ENCODE measurements at places on chromosomes 1 and 21.

GRCh38 chr1:90204023-90204590, 209.2 kb downstream of the ZNF326 start:
- no peak for DNase-seq

DNA sequence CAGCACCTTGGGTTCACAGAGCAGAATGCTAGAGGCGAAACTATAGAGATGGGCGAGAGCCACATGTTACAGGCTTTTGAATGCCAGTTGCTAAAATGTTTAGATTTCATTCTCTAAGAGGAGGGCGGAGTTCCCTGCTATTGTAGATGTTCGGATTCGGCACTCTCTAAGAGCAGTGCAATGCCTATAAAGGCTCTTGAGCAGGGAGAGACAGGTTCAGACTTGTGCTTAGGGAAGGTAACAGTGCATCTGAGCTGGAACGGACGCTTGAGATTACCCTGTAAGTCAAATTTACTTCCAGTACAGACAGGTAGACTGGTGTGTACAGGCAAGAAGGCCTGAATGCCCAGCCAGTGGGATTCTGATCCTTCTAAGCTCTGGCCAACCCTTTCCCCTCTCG, 15.3 kb downstream of the LURAP1 start:
- no peak for DNase-seq

- DNase-seq: peak; percentile 68
Observed at GRCh38 chr1:966704-967300, 520 bp downstream of the PLEKHN1 start.

- no peak for DNase-seq
Observed at GRCh38 chr1:181135815-181136737, 47.6 kb downstream of the IER5 start.

- DNase-seq: no peak
Observed at GRCh38 chr21:42661688-42662429, 8.4 kb downstream of the PDE9A start.

DNA sequence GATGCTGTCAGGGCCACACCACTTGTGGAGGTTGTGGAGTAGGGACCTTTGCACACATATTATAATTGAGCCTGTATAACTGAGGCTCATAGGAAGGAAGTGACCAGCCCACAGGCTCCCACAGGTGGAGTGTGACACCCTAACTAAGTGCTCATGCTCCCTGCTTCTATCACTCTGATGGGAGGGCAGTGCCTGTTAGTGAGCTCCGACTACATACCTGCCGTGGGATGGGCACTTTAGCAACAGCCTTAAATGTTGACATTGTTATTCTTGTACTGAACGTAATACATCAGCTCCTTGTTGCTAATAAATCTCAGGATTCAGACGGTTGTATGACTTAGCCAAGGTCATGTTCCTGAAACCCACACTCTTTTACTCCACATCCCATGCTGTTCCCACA, 58.0 kb downstream of the BEND5 start:
- no peak for DNase-seq

GRCh38 chr1:107952989-107953388, 12.0 kb downstream of the VAV3 start:
- DNase-seq: no peak

DNA sequence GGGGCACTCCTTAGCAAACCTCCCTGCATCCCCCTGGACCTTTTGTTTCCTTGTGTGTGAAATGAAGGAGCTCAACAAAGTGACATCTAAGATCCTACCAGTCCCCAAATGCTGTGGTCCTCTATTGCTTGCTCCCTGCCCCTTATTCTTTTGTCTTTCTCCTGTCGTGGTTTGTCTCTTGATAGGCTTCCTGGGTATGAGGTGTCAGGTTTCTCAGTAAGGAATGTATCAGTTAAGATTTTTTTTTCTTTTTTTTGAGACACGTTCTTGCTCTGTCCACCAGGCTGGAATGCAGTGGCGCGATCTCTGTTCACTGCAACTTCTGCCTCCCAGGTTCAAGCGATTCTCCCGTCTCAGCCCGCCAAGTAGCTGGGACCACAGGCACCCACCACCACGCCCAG, 16.8 kb downstream of the CNIH3 start:
- no peak for DNase-seq

GRCh38 chr1:229989591-229990248, 77.3 kb upstream of the GALNT2 start:
- no peak for DNase-seq

- no peak for DNase-seq
Observed at GRCh38 chr1:232062967-232063366, 436.4 kb downstream of the DISC1 start.

GRCh38 chr1:69403756-69404320, 163.9 kb upstream of the LRRC7 start:
- DNase-seq: no peak

DNA sequence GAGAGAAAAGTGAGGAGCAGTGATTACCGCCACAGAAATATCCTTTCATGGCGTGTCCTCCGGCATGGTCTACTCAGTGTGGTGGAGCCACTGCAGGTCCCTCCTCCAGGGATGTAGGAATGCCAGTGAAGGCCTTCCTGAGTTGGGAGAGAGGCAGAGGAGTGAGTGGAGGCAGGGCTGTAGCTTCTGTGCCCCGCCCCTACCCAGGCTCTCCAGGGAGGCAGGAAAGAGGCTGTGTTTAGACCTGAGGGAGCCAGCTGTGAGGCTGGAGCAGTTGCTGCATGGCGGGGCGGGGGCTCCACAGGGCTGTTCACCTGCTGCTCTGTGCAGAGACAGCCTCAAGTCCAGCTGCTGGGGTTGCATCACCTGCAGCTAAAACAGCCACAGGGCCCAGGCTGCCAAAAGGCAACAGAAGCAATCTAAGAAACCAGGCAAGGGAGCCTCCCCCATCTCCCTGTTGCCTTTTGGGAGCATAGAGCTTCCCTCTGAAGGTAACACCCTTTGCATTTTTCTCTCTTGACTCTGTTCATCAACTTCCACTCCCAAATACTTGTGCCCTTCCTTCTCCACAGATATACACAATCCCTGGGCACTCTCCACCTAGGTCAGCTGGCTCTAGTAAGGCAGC, 801 bp upstream of the ANXA9 start:
- no peak for DNase-seq

- no peak for DNase-seq
Observed at GRCh38 chr1:25204797-25205480, 27.4 kb downstream of the SYF2 start.

DNA sequence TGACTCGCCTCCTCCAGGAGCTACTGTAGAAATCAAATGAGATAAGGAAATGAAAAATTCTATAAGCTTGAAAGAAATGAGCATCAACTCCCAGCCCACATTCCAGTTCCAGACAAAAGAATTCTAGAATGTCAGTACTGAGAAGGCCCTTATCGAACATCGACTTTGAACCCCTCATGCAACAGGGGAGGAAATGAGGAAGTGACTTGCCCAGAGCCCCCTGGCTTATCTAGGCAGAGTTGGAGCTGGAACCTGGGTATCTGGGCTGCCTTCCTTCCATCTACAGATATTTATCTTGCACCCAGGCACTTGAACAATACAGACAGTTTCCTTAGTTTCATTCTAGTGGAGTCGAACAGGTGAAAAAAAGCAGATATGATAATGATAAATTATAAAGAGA, 22.3 kb downstream of the MECR start:
- no peak for DNase-seq

- DNase-seq: no peak
Observed at GRCh38 chr1:109477821-109478220, 5.9 kb upstream of the ATXN7L2 start.

GRCh38 chr21:40602080-40602479, 244.9 kb downstream of the DSCAM start:
- DNase-seq: no peak

DNA sequence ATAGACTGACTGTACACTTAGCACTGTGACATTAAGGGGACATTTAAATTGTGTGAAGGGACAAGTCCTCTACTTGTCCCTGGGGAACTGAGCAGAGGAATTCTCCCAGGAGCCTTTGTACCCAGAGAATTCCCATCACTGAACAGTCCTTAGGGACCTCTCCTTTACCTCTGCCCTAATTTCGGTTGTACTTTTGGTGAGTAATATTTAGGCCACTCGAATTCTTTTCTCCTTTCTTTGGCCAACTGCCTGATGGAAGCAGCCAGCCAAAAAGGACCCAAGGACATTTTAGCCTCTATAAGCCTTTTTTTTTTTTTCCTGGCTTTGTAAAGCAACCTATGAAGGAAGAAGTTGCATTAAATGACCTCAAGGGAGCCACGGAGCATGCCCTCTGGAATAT, 71.5 kb downstream of the NR5A2 start:
- no peak for DNase-seq

DNA sequence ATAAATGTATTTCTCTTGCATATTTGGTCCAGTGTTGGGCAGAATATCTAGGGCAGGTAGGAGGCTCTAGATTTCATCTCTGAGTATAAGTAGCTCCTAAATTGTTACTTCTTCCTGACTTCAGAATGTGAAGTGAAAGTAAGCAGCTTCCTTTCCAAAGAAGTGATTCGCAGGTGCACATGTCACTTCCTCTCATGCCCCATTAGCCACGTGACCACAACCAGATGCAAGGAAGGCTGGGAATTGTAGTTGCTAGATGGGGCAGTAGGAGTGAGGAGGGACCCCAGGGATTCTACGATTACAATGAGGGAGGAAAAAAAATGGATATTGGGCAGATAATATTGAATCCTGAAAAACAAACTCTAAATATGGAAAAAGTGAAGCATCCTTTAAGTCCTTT, 113.2 kb upstream of the CYYR1 start:
- no peak for DNase-seq

DNA sequence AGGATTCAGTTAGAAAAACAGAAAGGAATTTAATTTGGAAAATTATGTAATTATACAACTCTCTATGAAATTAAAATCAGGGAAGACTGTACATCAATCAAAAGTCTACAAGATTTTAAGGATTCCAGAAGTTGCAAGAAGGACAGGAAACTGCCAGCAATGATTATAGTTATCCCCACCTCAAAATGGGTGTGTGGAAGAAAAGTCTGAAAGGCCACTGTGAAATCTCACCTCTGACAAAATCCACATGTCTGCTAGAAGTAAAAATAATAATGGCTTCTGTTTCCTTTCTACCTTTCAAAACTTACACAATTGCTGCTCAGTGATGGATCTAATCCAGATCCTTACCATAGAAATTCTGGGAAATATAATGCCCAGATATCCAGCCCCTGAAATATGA, 708.1 kb upstream of the ADGRL4 start:
- DNase-seq: no peak

- DNase-seq: peak; percentile 71
Observed at GRCh38 chr1:202189001-202189790, 4.4 kb upstream of the LGR6 start.

DNA sequence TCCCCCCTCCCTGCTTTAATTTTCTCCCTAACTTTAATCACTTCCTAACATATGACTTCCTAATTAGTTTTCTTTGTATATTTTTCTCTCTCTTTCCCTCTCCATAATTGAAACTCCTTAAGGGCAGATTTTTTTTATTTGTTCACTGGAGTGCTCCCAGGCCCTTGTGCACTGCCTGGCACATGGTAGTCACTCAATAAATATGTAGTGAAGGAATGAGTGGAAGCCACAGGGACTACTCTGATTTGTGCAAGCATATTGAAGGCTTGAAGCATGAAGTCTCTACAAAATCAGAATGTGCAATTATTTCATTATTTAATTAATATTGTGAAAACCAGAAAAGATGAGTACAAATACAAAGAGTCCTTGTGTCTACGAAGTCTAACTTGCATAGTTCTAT, 41.5 kb downstream of the SNX7 start:
- DNase-seq: no peak

GRCh38 chr1:53286955-53287354, 40.9 kb downstream of the LRP8 start:
- DNase-seq: no peak

DNA sequence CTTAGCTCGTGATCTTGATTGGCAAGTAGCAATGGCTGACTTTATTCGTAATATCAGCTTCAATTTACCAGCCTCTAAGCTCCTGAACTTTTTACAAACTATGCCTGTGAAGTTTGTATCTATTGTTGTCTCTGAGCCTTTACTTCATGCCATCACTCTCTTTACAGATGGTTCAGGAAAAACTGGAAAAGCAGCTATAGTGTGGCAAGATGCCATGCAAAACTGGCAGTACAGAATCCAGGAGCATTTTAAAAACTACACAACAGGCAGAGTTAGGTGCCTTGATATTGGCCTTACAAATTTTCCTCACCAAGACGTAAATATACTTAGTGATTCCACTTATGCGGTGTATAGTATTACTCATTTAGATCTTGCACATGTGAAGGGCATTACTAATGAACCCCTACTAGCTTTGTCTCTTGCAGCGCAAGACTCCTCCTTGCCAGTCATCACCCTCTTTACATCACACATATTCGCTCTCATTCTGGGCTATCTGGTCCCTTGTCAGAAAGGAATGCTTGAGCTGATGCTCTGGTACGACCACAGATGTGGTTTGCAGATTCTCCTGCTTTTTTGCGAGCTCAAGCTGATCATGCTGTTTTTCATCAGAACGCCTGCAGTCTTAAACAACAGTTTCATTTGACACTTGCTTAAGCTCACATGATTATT, 36.3 kb downstream of the CLCA1 start:
- DNase-seq: no peak

DNA sequence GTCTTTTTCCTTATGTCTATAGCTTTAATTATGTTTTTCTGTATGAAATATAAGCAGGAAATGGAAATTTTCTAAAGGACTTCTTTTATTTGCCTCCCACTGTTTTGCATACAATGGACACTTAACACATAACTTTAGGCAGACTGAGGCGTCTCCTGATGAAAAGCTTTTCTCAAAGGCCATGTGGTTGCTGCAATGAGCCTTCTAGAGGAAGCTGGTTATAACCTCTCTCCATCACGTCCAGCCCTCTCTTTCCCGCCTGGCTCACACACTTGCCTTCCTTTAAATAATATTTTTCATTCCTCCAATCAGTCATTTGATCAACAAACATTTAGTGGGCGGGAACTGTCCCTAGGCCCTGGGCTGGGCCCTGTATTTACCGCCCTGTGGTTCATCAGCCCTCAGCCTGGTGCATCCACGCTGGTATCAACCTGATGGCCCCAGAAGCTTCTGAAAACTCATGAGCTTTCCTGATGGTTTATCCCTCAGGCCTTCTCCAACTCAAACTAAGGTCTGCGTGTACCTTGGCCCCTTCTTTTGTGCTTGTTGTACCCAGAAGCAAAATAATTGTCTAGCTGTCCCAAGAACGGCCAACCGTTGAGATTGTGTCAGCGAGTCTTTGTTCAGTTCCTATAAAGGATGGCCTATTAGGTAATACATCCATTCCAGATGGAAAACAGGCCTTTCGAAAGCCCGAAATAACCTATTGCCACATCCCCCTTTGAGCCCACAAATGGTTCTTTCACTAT, 75.3 kb upstream of the LYST start:
- DNase-seq: no peak

All from activated naive CD4-positive, alpha-beta T cell (primary cell).